ENCODE measurements at places on chromosomes 5 and 9.
A peak's percentile ranks its signal among the peaks of the same experiment; 100 is the strongest.

- DNase-seq: peak; percentile 31
These were observed 72.0 kb downstream of the CCNH start for GRCh38 chr5:87340716-87341115.

DNA sequence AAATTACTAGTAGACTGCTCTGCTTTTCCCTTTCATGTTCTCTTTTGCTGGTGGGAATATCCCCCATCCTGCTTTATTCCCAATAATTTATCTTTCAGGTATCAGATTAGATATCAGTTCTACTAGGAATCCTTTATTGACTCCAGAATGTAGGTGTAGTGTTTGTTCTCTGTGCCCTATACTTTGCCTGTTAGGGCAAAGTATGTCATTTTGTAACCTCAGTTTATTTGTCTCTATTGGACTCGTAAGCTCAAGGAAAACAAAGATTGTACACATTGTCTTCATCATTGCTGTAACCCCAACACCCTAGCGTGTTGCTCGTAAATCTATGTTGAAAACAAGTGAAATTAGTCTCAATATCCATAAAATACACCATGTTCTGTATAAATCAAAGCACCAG is 190.5 kb downstream of the COMMD10 start:
- DNase-seq: no peak

DNA sequence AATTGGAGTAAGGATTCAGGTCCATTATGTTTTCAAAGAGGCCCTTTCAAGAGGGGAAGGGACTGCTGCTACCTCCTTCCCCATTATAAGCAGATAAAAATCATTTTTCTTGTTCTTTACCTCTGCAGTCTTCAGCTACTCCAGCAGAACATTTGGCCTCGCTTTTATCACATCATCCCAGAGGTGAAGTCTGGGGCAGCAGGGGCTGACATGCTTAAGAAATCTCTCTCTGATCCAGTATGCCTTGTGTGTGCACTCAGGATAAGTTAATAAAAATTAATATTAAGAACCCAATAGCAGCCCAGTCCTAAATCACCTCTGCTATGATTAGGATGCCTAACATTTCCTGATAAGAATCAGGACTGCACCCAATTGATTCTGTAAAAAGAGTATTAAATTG is 306.9 kb upstream of the NREP start:
- no peak for DNase-seq

DNA sequence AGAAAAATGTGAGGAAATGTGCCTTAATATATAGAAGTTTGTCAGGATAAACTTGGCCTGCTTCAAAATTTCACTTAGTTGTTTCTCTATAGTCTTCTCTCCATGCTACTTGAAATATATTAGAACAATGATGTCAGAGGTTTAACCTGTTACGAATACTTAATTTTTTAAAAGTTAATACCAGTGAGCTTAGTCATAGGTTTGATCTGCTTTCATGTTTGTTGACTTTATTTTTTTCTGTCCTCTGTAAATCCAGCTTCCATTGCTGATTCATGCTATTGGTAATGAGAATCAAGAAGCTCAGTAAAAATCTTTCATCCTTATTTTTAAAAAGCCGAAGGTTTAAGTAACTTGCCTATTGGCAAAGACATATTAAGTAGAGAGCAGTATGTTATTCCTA is 27.9 kb downstream of the BDP1 start:
- peak; percentile 49 for DNase-seq

DNA sequence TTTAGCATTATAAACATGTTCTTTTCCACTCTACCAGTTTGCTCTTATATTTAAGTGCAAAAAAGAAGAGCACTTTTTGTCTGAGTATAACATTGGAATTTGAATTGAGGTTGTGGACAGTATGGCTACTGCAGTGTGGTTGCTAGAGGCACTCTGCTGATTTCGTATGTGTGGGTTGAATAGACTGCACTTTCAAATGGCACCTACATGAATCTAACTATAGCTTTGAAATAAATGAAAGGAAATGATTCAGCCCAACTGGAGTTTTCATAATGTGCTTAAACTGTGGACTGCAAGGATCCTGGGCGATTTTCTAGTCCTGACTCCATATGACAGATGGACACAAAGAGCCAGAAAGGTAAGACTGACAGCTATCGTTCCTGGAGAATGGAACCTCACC is 657.6 kb upstream of the RIOK2 start:
- peak; percentile 12 for DNase-seq

DNA sequence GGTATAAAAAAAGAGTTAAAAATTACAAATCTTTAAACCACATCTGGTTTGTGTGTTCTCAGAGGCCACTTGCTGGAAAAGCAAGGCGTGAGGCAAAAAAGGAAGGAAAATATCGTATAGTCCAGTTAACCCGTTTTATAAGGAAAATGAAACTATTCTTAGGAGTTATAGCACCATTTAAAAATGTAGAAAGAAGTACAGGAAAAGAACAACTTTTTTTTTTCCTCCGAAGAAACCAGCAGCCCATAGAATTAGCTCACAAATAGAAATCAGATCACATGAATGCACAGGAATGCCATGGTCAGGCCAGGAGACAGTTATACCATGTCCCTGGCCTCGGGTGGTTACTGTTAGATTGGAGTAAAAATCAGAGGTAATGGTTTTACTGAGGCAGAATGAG is 241.6 kb downstream of the FBXL7 start:
- no peak for DNase-seq

GRCh38 chr5:9658706-9659105 is 28.6 kb upstream of the TAS2R1 start:
- peak; percentile 41 for DNase-seq

- DNase-seq: no peak
These were observed 541.6 kb upstream of the DAP start for GRCh38 chr5:11302663-11303062.

DNA sequence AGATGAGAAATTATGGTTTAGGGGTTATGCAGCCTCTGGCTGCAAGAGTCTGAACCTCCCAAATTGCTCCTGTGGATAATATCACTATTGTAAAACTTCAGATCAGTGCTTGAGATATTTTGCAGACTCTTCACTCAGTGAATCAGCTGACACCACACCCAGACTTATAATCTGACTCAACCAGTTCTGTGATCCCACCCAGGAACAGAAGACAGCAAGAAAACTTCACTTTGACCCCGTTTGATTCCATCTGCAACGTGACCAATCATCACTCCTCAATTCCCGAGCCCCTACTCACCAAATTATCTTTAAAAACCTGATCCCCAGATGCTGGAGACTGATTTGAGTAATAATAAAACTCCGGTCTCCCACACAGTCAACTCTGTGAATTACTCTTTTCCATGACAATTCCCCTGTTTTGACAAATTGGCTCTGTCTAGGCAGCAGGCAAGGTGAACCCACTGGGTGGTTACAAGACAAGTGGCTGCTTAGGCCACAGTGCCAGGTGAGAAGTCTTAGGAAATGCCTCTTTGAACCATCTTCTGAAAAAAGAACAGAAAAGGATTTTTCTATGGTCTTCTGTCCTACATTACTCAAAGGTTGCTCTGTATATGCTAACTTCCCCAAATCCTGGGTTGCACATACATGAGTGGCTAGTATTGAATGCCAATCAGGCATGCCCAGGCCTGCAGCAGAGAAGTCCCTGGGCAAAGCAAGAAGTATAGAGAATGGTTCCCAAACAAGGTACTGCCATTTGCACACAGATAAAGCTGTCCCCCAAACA is 588.0 kb downstream of the PRELID2 start:
- no peak for DNase-seq

DNA sequence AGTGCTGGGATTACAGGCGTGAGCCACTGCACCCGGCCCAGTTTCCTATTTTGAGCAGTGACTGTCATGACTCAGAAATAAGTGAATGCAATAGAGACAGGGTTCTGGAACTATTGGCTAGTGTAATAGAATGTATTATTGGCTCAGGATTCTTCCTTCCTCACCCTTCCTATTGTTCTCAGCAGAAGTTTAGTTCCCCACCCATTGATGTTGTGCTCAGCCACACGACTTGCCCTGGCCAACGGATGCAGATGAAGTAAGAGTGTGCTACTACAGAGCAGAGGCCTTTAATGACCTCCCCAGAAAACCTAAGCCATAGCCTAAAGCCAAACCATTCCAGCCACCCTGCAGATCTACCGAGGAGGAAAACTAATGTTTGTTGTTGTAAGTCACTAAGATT is 287.9 kb downstream of the AGTPBP1 start:
- no peak for DNase-seq

GRCh38 chr5:159034083-159034824 is 65.5 kb downstream of the EBF1 start:
- DNase-seq: peak; percentile 53

GRCh38 chr5:60014331-60014730 is 120.8 kb upstream of the PDE4D start:
- DNase-seq: no peak

- DNase-seq: no peak
These were observed 127.8 kb downstream of the FOCAD start for GRCh38 chr9:20811872-20812271.

DNA sequence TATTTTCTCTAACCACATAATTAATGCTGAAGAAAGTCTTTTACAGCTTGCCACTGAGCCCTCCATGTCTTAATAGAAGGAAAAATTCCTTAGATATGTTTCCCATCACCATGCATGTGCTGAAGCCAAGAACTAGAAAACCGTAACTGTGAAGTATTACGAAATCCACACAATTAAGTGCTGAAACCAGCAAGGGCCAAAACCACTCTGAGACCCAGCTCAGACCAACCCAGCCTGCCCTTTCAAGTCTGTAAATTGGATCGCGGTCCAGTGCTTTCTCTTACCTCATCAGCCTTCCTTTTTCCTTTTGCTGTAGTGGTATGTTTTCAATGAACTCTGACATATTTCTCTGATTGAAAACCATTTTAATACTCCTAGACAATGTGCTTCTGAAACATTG is 26.3 kb downstream of the SEMA5A start:
- no peak for DNase-seq

DNA sequence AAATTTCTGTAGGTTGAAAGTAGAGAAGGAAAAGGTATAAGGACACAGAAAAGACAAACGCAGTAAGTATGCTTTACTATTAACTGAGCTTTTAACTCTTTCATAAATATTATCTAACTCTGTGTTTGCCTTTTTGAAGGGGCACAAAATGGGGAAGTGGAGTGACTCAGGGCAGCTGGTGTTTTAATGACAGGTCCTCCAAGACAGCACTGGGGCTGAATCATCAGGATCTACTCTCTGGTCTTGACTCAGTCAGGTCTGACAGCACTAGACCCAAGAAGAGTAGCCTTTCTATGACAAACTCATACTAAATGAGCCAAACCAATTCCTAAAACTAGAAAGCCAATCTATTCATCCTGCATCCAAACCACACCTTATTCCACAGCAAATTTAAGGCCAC is 102.2 kb downstream of the APTX start:
- DNase-seq: no peak

DNA sequence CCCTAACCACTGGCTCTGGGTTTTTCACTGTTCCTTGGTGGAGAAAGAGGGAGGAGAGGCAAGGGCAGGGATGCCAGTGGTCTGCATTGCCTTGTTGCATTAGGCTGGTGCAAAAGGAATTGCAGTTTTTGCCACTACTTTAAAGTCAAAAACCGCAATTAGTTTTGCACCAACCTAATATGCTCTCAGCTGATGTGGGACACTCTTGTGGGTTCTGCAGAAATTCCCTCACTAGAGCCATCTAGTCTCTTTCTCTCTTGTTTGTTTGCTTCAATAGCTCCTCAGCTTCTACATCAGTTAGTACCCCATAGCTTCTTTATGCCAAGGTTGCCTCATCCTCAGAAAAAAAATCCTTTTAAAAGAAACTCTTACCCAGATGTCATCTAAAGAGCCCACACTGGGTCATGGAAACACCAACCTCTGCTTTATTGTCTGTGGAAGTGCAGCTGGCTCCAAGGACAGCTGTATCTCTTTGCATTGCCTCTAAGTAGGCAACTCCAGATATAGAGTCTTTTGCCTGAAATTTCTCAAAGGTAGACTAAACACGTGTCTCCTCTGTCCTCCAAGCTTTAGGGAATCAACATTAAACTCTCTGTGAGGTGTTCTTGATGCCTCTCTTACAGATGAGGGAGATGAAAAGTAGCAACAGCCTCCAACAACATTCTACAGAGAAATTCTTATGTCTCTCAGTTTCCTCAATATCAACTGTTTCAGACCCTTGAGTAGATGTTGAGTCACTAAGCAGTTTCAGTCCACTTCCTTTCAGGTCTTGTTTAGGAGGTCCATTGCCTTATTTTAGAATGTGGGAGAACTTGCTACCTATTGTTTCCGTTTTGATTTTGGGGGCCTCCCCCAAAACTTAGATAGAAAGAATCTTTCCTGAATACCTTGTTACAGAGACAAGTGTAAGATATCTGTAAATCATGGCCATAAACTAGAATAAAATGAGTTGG is 84.9 kb upstream of the MEF2C start:
- DNase-seq: no peak

DNA sequence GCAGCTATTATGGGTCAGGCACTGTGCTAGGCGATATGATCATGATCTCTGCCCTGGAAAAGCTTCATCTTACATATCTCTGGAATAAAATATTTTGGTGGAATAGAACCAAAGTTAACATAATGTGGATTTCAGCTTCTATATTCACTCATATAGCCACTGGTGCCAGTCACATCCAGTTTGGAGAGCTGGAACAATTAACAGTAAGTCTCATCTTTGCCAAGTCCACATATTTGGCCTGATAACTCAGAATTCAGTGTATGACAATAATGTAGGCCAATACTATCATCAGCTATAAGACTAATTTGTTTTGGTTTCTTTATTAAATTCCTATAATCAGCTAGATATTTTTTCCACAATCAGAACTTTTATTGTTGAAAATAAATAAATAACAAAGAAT is 5.9 kb upstream of the FAM13B start:
- DNase-seq: no peak

DNA sequence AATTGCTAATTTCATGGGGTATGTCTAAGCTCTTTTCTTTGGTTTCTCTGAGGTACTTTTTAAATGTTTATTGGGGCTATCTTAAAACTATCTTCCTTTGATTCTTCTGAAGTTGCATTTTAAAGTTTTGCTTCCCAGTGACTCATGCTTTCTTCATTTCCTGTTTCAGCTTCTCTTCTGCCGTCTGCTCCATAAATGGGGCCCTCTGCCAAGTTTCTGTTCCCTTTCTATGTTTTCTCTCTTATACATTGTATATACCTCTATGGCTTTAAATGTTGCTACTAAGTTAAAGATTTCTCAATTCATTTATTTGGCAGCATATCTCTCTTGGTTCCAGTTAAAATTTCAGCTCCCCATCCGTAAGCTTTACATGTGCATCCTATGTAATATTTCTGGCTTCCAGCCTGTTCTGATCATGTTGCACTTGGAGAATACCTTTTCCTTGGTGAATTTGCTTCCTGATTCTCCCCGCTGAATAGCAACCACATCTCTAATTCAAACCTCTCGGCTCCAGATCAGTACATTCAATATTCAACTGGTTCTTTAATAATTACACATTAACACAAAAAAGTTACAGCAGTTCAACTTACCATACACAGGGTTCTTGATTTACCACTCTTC is 125.3 kb downstream of the ST8SIA4 start:
- DNase-seq: peak; percentile 89

GRCh38 chr9:126357074-126357473 is 30.4 kb downstream of the MVB12B start:
- no peak for DNase-seq
